ENCODE measurements at places on chromosomes 7 and 10.

DNA sequence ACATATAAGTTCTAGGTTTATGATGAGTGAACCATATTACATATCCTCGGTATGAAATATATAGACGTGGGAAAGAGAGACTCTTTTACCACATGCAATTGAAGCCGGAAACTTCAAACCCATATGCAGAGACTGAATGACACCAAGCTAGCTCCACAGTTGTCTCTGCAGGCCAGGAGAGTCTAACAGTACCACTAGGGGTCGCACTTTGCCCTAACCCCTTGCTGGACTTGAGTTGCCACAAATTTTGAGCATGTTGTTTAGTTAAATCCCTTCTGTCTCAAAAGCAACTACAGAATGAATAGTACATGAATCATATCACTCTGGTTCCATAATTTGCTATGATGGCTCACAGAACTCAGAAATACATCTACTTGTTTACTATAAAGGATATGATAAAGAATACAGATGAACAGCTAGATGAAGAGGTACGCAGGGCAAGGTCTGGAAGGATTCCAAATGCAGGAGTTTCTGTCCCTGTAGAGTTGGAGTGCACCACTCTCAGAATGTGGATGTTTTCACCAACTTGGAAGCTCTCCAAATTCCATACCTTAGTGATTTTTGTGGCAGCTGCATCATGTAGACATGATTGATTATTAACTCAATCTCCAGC lies 112.4 kb upstream of the YAE1 start:
- DNase-seq: peak; percentile 19

GRCh38 chr10:21327289-21327993 lies 198.0 kb downstream of the SKIDA1 start:
- DNase-seq: no peak

DNA sequence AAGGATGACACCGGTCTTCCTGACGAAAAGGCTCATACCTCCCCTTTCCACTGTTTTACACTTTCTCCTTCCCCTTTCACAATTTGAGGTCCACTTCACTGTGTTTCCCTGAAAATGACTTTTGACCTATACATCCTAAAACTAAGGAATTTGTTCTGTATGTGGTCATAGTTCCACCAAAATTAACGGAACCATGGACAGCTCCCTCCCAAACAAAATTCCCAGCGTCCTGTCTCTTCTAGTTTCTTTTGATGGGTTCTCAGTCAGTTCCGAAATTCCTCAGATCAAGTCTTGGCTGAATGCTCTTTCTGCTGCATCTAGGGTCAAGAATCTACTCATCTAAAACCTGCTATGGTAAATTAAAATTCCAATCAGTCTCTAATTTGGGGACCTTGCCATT lies 1191.9 kb downstream of the CNTNAP2 start:
- DNase-seq: no peak

GRCh38 chr10:13684252-13684791 lies 97.6 kb downstream of the PRPF18 start:
- DNase-seq: no peak

- no peak for DNase-seq
Observed at GRCh38 chr7:106329971-106330733, 45.4 kb upstream of the NAMPT start.

DNA sequence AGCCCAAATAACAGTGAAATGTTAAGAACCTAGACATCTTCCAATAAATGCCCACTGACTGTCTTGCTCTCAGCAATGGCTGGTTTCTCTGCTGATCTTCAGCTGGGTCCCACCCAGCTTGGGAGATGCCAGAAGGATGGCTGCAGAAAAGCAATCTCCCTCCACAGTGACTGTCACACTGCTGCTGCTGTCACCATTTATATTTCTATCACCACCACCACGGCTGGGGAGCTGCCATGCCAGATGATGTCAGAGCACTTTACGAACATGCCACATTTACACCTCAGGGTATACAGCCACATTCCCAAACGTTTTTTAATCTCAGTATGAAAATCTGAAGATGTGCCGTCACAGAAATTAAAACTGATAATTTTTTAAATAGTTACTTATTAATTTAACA lies 29.8 kb upstream of the FRMD4A start:
- no peak for DNase-seq

DNA sequence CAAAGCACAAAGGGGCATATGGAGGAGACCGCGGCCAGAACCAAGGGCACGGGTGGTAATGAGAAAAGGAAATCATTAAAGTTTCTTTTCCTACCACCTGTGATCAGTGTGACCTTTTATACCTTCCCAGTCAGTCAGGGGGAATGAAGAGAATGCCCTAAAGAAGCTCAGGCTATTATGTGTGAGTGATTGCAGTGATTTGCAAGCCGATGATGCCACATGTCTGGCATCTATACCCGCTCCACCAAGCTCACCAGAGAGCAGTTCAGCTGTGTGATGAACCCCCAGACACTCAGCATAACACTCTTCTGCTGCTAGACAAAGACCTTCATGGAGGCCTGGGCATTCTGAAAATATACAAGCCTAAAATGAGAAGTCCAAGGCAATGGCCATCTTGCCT lies 106.2 kb upstream of the AGK start:
- DNase-seq: no peak

DNA sequence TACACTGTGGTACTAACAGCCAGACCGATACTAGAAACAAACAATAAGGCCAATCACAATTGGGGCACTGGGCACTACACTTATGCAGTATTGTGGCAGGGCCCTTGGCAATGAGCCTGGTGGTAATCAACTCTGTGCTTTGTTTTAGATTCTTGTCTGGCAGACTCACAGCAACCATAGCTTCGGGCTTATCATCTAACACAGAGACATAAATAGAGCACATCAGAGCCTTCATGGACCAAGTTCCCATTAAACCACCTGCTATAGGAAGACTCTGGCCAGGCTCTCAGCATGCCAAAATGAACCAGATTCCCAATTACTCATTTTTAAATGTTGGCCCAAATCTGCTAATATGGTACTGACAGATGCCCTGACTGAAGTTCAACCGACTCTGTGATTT lies 218.6 kb downstream of the DGKI start:
- no peak for DNase-seq

DNA sequence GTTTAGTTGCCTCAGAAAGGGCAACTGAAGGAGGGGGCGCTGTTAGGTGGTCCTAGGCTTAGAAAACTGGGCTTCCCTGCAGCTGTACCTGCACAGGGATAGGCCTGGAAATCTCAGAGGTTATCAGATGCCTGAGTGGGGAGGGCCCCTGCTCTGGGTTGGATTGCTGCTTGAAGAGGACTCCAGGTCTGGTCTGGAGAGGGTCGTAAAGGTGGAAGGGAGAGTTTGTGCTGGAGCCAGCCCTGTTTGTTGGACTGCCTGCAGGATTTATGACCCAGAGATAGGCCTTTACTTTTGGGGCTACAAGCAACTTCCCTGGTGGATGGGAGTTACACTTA lies 765.9 kb downstream of the GRID1 start:
- DNase-seq: no peak

DNA sequence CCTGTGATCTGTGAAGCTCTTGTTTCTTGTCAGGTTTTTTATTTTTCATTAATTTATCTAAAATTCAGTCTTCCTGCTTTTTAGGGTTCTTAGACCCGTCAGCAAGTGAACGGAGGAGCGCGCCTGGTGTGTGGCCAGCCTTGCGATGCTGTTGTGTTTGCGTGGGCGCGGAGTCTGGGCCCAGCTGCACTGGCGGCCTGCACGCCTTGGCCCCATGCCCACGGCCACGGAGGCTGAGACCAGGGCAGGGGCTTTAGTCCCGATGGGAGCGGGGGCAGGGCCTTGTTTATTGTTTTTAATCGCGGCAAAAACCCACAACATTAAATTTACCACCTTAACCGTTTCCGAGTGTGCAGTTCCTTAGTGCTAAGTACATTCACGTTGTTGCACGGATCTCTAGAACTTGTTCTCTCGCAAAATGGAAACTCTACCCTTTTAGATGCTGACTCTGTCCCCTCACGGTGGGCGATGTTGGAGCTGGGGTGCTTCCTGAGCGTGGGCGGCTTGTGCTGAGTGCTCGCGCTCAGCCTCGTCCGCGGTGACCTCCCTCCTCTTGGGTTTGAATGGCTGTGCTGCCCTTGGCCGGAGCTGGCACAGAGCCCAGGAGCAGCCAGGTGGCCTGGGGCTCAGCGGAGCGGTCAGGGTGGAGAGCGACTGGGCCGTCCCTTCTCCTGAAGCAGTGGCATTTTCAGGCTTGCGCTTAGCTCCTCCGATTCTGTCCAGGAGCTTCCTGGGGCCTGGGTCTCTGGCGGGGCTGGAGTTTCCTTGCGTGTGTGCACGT lies 69.1 kb downstream of the INPP5A start:
- no peak for DNase-seq

DNA sequence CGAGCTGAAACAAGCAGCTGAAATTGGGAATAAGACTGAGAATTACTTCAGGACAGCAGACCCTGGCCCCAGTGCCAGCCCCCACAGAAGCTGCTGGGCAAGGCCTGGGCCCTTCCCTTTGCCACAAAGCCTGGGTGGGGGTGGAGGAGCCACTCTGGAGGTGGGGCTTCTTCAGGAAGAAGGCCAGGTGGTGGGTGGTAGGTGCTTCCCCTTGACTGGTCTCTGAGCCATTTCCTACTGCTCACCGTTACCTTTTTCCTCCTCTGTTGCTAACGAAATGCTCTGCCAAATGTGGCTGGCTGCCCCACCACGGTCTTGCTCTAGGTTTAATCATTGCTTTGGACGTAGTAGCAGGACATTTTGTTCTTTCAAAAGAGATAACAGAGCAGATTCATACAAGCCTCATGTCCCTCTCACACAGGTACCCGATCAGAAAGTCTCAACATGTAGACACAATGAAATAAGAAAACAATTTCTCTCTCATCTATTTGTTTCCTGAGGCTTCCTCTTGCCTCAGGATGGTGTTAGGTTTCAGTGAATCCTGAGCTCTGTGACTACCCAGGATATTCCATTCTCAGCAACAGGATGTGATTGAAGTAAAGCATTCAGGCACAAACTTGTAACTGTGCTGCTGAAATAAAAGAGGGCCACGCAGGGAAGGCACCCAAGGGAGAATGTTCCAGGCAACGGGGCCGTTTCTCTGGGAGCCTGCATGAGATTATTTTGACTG lies 66.5 kb downstream of the WDR11 start:
- DNase-seq: no peak

- no peak for DNase-seq
Observed at GRCh38 chr10:18409599-18410397, 241.6 kb downstream of the NSUN6 start.

- no peak for DNase-seq
Observed at GRCh38 chr7:17055596-17055995, 173.8 kb upstream of the AGR3 start.

GRCh38 chr7:106472741-106473140 lies 188.0 kb upstream of the NAMPT start:
- no peak for DNase-seq

DNA sequence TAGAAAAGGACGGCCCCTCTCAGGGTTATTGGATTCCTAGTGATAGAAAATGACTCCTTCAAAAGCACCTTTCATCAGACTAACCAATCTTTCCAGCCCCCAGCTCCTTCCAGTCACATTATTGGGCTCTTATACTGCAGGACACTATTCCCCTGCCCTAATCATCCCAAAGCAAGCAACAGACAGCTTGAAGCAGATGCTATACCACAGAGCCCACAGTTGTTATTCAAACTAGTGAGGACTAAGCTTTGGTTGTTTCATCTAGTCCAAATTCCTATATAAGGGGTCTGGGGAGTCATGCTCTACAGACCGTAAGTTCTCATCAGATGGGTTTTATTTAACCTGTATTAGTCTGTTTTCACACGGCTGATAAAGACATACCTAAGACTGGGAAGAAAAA lies 24.5 kb downstream of the ZC3HAV1L start:
- DNase-seq: no peak

DNA sequence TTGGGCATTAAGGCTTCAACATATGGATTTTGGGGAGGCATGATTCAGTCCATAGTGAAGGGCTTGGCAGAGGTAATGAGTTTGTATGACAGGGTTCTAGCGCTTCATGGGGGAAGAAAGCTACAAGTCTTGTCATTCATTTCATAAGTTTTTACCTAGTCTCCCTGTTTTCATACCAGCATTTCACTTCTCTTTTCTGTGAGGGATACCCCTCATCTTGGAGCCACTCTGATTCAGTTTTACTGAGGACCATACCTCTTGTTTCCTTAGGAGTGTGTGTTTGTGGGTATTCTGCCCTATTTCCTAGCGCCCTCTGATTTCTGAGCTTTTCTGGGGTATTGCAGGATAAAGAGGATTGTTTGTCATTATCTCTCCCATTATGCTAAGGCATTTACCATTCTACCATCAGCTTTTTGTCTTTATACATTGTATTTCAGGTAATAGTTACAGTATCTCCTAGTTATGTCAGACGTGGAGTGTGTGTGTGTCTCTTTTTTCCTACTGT lies 6.8 kb downstream of the RSBN1L start:
- DNase-seq: no peak

GRCh38 chr7:31053986-31054385 lies 1.9 kb downstream of the ADCYAP1R1 start:
- DNase-seq: no peak

DNA sequence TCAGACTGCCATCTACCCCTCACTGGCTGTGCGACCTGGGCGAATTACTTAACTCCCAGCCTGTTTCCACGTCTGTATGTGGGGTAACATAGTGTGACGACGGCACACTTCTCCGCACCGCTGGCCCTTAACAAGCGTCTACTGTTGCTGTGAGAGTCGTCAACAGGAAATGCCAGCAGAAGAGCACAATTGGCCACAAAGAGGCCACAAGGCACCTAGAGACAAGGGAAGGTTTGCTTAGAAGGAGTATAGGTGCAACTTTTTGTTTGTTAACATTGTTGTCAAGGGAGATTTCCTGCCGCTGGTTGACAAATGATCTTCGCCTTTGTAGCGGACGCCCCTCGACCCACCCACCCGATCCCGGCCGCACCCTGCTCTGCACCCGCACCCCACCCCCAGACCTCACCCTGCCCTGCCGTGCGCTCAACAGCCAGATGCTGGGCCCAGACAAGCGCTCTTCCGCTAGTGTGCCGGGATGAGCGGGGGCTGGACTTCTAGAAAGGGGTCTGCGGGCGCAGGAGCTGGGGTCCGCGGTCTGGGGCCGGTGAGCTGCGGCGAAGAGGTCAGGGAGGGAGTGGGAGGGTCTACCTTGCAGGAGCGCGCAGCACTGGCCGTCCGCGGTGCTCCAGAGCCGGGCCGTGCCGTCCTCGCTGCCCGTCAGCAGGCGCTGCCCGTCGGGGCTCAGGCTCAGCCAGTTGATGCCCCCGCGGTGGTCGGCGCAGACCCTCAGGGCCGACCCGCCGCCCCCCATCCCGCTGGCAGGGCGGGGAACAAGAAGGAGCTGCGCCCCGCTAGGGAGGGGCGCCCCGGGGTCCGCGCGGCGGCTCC lies 785 bp downstream of the WDR86 start:
- no peak for DNase-seq

- DNase-seq: no peak
Observed at GRCh38 chr7:30935569-30935877, 23.9 kb downstream of the AQP1 start.

GRCh38 chr7:111718886-111719285 lies 156.6 kb upstream of the IMMP2L start:
- no peak for DNase-seq

DNA sequence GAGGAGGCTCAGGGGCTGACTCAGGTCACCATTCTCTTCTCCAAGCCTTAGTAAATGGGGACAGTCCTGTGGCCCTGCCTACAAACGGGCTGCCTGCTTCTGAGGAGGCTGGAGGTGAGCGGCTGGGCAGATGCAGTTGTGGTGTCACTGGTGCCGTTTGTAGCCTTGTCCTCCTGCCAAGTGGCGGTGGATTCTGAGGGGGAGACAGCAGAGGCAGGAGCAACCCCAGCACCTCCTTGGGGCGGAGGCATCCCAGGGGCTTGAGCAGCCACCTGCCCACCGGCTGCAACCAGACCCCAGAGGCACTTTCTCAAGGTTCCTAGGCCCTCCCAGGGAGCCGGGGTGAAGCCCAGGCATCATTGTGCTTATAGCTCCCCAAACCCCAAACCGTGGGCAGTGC lies 112.5 kb downstream of the ZMIZ1 start:
- DNase-seq: no peak

All from non-pigmented ciliary epithelial cell (primary cell).